Hindlimb muscle (tissue), 1 donor: ENCODE measurements at places on chromosomes 6 and 20.

GRCh38 chr6:54987633-54988290 is 141.2 kb downstream of the FAM83B start:
- no peak for DNase-seq

DNA sequence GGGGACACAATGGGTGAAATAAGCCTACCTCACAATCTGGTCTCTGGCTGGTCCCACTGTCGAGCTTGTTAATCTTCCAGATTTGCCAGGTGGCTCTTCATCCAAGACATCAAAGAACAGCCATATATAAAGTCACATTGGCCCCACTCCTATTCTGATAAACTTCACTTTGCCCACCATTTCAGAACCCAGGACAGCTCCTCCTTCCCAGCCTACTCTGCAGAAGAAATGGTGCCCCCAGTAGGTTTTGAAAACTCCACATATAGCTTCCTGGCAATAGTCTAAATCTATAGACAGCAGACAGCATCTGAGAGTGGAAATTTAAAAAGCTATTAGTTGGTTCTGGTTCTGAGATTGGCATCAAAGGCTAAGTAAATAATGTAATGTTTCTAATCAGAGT is 143.1 kb upstream of the PCSK2 start:
- no peak for DNase-seq

DNA sequence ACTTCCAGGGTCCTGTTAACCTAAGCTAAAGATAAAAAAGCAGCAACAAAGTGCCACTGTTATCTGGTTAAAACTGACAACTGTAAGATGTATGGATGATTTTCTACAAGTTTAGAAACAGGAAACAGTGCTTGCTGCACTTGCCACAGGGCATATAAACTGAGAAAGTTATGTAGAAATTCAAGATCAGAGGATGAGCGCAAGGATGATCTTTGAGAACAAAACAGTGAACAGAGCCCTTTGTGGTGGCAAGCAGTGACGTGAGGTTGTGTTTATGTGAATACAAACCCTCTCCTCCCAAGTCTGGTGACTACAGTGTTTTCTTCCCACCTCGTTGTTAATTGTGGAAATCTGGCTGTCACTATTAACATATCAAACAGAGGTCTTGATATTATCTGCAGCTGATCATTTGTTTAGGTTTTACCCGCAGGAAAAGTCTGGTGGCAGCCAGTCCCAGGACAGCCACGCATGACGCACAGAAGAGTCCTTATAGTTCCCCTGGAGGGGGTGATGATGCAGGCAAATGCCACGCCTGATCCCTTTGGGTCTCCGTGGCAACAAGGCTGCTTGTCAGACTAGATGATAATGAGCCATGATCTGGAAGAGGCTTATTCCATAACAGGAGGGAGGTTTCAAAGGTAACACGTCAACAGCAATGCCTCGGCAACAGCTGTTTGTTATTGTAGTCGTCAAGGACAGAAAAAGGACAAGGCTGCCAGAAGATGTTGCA is 43.1 kb upstream of the TNFAIP3 start:
- peak; percentile 69 for DNase-seq

DNA sequence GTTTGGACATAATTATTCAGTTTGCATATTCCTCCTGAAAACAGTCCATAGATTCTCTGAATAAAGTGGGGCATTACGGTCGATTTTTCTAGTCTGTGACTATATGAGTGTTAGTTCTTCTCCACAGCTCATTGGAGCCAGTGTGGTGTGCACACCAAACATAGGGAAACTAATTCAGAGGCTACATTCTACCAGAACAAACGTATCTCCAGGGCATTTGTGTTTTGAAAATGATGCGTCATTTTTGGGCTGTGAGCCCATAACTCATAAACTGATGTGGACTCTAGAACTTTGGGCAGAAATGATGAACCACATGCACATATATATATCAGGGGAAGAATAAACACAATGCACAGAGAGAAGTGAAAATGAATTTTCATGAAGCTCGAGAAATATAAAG is 41.8 kb downstream of the C6orf58 start:
- DNase-seq, result no peak

DNA sequence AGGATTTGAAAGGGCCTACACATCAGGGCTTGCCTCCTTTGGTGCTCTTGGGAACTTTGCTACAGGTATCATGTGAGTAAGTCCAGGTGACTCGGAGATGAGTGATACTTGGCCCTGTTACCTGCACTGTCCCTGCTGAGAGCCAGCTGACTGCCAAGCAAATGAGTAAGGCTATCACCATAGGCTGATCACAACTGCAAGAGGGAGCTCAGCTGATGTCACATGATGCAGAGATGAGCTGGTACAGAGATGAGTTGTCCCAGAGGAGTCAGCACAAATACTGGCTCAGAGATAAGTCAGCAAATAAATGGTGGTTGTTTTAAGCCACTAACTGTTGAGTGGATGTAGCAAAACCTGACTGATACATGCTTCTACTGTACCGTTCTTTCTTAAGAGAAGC is 41.4 kb downstream of the LAMP5 start:
- no peak for DNase-seq

DNA sequence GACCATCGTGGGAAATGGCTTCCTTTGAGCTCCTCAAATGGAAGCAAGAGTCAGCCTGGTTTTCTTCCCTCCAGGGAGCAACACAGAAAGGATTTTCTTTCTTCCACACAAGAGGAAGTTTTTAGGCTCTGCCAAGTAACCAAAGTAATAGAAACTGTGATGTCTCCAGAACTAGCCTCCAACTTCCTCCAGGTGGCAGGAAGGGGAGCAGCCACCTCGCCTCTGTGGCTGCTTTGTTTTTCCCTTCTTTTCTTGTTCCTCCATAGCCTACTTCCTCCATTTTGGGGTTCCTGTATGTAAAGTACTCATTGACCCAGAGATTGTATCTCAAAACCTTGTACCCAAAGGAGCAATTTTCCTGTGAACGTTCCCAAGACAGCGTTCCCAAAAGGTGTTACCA is 32.7 kb upstream of the CCR6 start:
- no peak for DNase-seq

GRCh38 chr20:17225851-17226409 is 910 bp upstream of the PCSK2 start:
- no peak for DNase-seq

- no peak for DNase-seq
These were observed 134.9 kb upstream of the CEP162 start for GRCh38 chr6:84362193-84362821.

- no peak for DNase-seq
These were observed 15.7 kb downstream of the ADTRP start for GRCh38 chr6:11762794-11763459.

GRCh38 chr20:51732096-51732791 is 35.9 kb downstream of the ATP9A start:
- peak; percentile 71 for DNase-seq

- no peak for DNase-seq
These were observed 18.5 kb downstream of the POM121L2 start for GRCh38 chr6:27293436-27294098.

GRCh38 chr6:107466062-107466461 is 6.7 kb upstream of the PDSS2 start:
- no peak for DNase-seq

DNA sequence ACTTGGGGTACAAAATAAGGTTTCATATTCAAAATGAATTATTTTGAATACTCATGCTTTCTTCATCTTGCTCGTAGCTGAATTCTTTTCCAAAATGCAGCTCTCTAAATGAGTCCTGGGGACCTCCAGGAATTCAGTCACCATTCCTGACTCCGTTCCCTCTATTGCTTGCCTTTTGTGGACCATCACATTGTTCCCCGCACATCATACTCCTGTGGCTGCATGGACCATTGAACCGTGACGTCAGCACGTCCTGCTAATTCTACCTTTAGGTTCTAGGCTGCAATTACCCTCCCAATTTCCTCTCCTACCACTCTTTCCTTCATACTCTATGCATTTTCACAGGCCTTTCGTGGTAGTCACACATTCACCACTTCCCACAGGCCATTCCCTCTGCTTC is 173.1 kb upstream of the ID4 start:
- no peak for DNase-seq

DNA sequence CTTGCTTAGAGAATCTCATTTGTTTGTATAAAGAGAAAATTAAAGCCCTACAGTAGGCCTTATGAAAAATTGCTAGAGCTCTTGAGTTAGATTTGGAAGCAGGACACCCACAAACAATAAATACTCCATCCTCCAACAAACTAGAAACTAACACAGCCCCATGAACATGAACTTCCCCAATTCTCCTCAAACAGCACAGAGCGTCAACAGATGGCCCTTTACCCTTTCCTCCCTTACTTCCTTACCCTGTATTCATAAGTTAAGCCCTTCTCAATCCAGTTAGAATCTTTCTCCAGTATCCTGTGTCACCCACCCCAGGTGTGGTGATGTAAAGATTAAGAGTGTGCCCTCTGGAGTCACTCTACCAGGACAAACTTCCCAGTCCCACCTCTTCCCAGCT is 113.7 kb downstream of the UNC5CL start:
- DNase-seq, result no peak

DNA sequence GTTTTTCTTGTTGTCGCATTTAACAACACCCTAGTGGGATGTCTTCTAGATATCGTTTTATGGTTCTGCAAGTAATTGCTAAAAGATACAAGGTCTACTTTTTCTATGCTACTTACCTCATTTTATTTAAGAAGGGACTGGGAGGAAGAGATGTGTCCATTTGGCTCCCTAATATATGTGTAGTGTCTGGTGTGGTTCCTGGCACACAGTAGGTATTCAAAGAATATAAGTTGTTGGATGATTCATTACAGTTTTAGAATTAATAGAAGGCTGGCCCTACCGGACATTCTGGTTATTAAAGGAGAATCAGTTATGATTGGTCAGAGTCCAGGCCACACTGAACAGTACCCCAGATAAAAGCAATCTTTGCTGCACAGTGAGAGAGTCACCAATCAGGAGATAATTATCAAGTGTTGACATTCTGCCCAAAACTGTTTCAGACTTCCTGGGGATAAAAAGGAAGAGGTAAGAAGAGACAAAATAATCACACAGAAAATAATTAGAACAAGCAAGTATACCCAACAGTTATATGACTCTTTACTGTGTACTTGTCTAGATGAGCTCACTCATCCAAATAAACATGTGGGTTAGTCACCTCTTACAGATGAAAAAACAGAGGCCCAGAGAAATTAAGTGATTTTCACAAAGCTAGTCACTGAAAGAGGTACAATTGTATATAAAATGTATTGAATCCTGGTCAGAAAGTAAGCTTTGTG is 7.0 kb downstream of the TMEM244 start:
- DNase-seq, result no peak

GRCh38 chr6:23953976-23954375 is 172.0 kb upstream of the NRSN1 start:
- DNase-seq, result no peak

- peak; percentile 72 for DNase-seq
These were observed 8.9 kb upstream of the MLN start for GRCh38 chr6:33812669-33813068.

DNA sequence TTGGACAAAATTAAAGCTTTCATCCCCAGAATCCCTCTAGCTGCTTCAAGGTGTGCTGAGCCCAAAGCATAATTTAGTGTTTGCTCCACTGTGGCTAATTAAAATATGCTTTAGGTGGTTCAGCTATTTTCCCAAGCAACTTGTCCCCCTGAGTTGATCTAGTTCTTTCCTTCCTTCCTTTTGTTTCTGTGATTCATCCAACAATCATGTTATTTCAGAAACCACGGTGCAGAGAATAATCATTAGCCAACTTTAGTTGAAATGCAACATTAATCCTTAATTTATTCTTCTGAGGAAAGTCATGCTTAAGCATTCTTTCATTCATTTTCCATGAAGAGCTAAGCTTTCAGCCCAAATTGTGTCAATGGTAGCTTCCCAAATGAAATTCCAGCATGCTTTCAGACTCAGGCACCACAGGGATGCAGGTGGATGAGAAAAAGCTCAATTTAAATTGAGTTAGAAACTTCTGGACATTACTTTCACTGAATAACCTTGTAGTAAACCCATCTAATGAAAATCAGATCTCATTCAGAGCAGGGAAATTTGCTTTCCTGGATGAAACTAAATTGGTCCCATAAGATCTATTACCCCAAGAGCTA is 209.0 kb upstream of the NT5E start:
- DNase-seq, result no peak

- no peak for DNase-seq
These were observed 88.4 kb downstream of the RTN4IP1 start for GRCh38 chr6:106540907-106541306.

- DNase-seq, result no peak
These were observed 39.4 kb upstream of the PMEPA1 start for GRCh38 chr20:57749131-57749690.

GRCh38 chr6:108868647-108869046 is 20.4 kb downstream of the ARMC2 start:
- peak; percentile 52 for DNase-seq

DNA sequence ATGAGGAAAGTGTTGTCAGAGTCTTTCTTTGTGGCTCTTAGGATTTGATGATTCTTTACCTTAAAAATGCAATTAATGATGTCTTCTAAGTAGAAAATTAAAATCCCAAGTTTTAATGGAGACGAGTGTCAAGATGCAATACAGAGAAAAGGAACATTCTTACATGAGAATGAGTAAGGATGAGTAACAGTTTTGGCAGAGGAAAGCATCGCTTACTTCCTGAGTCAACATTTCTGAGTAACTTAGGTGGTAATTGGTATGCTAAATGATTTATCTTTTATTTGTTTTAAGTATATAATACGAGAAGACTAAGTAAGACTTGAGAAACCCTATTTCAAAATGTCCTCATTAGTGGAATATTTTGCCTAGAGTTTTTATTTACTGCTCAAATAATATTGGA is 101.3 kb downstream of the RTN4IP1 start:
- no peak for DNase-seq

- no peak for DNase-seq
These were observed 70.4 kb downstream of the PLCB4 start for GRCh38 chr20:9139106-9139833.

- no peak for DNase-seq
These were observed 51.4 kb downstream of the JPH2 start for GRCh38 chr20:44135417-44136204.

DNA sequence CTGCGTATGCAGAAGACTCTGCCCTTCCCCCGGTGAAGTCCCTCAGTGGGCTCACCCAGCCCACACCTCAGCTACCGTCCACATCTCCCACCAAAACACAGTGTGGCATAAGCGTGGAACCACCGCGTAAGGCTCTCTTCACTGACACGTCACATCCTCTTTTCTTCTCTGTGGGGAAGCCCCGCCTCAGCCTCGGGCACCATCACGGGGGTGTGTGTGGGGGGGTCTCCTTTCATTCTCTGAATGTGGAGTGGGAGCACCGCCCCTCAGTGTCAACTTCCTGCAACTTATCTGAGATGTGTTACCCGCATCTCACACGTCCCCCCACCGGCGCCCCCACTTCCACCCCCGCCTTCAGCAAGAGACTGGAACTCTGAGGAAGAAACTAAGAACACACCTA is 388.4 kb upstream of the JARID2 start:
- no peak for DNase-seq

DNA sequence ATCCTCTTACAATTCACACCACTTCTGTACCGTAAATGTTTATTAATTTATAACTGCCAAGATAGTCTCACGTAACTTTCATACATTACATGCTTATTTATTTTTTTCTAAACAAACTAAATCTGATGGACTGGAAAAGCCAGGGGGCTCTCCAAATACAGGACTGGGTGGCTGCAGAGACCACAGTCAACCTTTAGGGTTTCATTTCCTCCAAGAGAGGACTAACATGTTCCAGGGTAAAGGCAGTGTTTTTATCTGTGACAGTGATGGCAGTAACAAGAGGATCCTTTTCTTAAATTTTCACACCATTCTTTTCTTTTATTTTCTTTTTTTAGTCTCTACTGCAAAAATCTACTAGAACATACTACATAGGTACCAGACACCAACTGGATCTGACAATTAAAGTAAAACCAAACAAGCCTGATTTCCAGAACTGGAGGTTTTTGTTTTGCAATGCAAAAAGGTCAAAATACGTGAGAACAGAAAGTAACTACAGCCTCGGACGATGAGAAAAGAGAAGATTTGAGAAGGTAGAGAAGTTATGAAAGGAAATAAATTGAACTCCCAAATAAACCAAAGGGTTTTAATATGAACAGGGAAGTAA is 1.2 kb downstream of the LMBRD1 start:
- peak; percentile 8 for DNase-seq
